ENCODE measurements at places on chromosomes 12 and 14.

DNA sequence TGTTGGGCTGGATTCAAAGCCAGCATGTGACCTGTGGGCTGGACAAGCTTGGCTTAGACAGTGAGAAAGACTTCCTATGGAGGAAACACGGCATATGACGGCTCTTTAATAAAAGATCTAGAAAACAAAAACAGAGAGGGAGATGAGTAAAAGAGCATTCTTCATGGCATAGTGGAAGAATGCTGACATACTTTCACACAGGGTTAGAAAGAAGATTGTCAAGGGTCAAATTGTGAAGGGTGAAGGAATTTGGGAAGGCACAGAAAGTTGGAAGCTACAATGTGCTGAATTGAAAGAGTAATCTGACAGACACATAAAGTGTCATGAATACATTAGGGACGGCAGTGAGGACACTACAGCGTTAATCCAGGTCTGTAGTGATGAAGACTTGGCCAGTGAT is 63.4 kb downstream of the GALNT4 start:
- no peak for DNase-seq

GRCh38 chr12:64840949-64841717 is 16.7 kb downstream of the TBC1D30 start:
- no peak for DNase-seq

GRCh38 chr12:96350982-96351381 is 49.3 kb downstream of the CDK17 start:
- no peak for DNase-seq

DNA sequence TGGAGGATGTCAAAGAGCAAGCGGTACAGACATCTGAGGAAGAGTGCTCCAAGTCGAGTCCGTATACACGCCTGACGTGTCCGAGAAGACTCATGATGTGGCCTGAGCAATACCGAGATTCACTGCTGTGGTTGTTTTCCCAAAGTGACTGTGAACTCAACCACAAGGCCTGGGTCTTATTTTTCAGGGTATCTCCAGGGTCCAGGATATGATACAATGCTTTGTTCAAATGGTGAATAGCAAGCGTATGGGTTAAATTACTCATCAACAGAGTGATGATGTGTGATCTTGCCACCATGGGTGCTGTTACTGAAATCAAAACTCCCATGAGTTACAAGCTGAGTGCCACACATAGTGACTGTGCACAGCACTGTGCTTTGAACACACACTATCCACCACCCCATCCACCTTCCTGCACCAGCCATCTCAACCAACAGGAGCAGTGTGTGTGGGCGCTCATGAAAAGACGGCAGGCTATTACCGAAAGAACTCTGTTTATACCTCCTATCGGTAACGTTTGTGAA is 109.6 kb downstream of the BCAT1 start:
- no peak for DNase-seq

GRCh38 chr12:100656856-100657255 is 83.4 kb downstream of the GAS2L3 start:
- DNase-seq: no peak

GRCh38 chr12:26668230-26668629 is 164.8 kb downstream of the ITPR2 start:
- DNase-seq: no peak

DNA sequence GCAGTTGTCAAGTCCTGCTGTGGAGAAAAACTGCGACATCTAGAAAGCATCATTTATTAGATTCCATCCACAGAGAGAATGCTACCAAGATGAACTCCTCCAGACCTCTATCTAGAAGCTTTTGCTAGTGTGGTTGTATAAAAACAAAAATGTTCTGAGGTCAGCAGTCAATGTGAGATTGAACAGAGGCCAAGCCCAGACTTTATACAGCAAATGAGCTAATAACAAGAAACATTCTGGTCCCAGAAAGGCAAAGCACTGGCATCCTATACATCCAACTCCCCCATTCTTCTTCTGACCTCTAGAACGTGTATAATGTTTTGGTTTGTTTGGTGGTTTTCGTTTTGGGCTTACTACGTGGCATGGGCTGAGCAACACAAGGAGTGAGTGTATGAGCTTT is 26.7 kb upstream of the RIN3 start:
- peak; percentile 18 for DNase-seq

DNA sequence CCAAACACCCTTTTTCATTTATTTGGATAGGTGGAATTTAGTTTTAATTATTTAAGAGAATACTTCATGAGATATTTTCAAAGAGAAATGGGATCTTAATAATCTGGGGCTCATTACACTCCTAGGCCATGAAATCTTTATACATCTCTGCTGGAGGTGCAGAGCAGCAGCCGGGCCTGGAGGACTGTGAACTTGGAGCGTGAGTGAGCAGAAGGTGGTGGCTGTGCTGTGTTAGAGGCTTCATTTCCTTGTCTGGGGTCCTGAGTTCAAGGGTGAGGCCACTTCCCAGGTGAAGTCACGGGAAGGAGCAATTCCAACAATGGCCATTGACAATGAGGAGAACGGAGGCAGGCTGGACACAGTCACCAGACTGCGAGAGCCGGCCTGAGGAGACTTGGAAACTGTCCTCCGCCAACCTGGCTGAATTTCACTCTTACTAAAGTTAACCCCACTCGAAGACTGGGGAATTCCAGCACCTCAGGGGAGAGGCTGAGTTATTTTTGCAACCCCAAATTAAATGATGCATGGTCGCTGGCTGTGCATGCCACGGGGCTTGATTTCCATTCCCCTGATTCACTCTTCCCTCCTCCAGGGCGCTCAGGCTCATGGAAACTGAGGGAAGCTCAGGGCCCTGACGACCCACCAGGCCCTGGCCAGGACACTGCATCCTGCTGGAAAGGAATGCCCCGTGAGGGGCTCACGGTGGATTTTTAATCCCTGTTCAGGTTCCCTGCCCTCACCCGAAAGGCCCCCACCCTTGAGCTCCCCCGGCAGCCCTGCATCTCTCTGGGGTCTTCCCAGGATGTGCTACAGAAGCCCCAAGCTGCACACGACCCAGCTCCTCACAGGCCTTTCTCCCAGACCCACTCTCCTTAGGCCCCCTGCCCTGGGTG is 22.6 kb upstream of the TRAF3 start:
- no peak for DNase-seq

GRCh38 chr12:95554532-95555071 is 3.3 kb upstream of the USP44 start:
- no peak for DNase-seq

- no peak for DNase-seq
These were observed 2.4 kb upstream of the MLH3 start for GRCh38 chr14:75053396-75054291.

GRCh38 chr12:123427036-123427769 is 9.3 kb downstream of the RILPL2 start:
- no peak for DNase-seq

GRCh38 chr14:33587791-33588190 is 363.1 kb downstream of the EGLN3 start:
- no peak for DNase-seq

GRCh38 chr14:21866479-21866878 is 192.9 kb upstream of the OR4E1 start:
- DNase-seq: no peak

GRCh38 chr14:86672080-86672479 is 1142.1 kb downstream of the FLRT2 start:
- DNase-seq: no peak

DNA sequence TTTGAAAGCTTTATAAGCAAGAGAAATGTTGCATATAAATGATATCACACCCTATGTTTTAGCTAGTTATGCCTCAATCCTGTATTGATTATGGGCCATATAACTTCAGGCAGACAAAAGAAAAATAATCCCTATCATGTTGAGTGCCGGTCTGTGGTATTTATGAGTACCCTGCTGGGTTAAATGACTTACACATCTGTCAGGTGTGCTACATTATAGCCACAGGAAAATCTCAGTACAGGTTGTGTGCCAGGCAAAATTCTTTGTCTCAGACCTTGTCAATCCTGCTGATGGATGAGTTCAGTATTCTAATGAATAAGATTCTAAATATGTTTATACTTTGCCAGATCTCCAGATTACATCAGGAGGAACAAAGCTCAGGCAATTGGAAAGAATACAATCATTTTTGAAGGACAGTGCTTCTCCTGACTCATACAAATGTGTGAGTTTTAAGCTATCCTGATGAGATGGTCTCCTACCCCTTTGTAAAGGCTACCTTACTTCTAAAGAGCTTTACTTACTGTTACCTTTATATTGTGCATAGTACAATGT is 109.8 kb upstream of the FOXG1 start:
- no peak for DNase-seq

DNA sequence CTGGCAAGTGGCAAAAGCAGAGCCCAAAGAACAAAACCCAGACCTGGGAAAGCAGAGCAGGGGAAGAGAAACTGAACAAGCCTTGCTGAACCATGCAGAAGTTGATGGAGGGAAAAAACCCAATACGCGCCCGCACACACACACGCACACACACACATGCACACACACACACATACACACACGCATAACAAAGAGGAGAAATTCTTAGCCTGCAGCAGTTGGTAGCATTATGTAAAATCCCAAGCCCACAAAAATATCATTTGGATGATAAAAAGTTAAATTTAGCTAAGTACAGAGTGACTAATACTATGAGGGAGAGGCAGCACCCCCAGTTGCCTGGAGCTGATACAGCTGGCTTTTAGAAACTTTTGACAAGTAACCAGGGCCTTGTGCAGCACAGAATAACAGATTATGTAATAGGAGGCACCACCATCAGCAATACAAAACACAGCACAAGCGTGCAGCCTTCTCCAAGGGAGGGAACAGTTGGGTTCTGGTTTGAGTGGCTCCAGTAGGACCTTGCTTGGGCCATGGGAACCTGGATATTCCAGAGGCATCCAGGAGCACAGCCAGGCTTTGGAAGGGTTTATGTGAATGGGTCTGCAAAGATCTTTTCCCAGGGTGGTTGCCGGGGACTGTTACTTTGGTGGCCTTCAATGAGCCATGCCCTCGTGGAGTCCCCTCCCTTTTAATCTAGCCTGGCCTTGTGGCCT is 35.3 kb downstream of the PITPNM2 start:
- DNase-seq: no peak

- DNase-seq: no peak
These were observed 769.4 kb upstream of the USP15 start for GRCh38 chr12:61490526-61491498.

GRCh38 chr12:46858368-46858767 is 32.6 kb upstream of the SLC38A4 start:
- DNase-seq: no peak

GRCh38 chr12:109228664-109229063 is 80.4 kb downstream of the FOXN4 start:
- no peak for DNase-seq

DNA sequence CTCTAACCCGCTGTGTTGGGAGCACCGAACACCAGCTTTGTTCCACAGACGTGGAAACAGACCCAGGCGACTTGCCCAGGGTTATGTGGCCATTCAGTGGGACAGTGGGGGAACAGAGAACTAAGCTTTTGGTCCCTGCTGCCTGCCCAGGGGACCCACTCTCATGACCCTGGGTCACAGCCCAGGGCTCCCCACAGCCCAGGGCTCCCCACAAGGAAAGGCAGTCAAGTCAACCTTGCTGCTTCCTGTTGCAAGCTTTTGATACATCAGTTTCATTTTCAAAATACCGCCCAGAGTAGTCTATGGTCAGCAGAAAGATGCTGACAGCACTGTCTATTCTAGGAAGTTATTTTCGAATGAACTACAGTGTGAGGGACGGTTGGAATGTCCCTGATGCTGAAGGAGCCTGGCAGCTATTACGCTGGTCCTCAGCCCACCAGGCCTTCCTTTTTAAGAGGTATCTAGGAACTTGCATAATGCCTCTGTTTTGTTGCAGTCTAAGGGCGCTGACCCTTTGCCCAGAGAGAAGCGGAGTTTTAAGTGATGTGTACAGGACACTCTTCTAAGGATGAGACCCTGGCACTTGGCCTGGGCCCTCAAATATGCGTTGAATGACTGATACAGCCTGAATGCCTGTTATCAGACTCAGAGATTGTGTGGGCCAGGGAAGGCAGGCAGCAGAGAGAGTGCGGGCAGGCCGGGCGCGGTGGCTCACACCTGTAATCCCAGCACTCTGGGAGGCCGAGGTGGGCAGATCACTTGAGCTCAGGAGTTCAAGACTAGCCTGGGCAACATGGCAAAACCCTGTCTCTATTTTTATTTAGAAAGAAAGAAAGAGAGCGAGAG is 12.6 kb upstream of the TTC7B start:
- DNase-seq: no peak

- no peak for DNase-seq
These were observed 3.0 kb upstream of the FNTB start for GRCh38 chr14:64983439-64984310.

DNA sequence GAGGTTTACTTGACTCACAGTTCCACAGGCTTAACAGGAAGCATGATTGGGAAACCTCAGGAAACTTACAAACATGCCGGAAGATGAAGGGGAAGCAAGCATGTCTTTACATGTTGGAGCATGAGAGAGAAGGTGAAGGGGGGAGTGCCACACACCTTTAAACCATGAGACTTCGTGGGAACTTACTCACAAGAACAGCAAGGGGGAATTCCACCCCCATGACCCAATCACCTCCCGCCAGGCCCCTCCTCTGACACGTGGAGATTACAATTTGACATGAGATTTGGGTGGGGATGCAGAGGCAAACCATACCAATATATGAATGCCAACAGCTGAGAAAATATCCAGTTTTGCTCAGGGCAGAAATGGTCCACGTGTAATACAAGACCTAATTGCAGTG is 518.6 kb downstream of the VRK1 start:
- no peak for DNase-seq

GRCh38 chr12:31494455-31494854 is 96.5 kb downstream of the DENND5B start:
- DNase-seq: no peak

GRCh38 chr12:3123729-3124128 is 46.5 kb downstream of the TSPAN9 start:
- DNase-seq: no peak

DNA sequence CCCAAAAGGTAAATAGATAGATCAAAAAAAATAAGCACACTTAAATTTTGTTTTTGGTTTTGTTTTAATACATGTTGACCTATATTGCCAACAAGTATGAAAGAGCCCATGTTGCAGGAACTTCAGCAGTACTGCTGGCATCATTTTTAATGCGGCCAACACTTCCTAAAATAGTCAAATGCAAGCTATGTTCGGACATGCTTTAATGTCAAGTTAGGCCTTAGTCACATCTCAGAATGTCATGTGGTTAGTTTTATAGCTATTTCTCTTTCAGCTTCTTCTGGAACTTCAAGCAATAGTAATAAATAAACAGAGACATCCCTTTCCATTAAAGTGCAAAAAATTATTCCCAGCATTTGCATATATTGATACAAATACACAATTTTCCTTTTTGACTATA is 153.4 kb downstream of the PIK3C2G start:
- DNase-seq: no peak

- DNase-seq: peak; percentile 43
These were observed 13.1 kb upstream of the KLRC1 start for GRCh38 chr12:10466311-10466710.

- DNase-seq: no peak
These were observed 36.8 kb downstream of the VDR start for GRCh38 chr12:47868041-47868440.

DNA sequence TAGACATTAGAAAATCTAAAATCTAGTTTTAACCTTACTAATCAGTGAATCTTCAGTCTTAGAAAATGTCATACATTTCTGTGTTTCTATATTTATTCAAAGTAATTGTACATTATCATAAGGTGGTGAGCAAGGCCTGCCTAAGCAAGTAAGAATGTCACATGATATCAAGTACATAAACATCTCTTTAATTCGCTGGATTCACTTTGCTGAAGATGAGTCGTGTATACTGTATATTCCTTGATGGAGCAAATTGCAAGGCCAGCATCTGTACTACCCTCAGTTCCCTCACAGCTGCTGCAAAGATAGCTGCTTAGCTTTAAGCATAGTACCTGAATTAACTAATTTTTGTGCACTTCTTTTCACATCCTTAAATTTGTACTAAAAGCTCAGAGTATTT is 8.5 kb upstream of the AK7 start:
- no peak for DNase-seq

- no peak for DNase-seq
These were observed 231.2 kb downstream of the VRK1 start for GRCh38 chr14:97028382-97028781.
